ENCODE measurements at places on chromosomes 7 and 10.

GRCh38 chr10:287814-288213 lies 152.6 kb downstream of the ZMYND11 start:
- no peak for DNase-seq

GRCh38 chr10:83153714-83154113 lies 985.6 kb upstream of the GHITM start:
- no peak for DNase-seq

- DNase-seq: no peak
Measured at GRCh38 chr10:79136236-79137005, 67.7 kb downstream of the ZMIZ1 start.

DNA sequence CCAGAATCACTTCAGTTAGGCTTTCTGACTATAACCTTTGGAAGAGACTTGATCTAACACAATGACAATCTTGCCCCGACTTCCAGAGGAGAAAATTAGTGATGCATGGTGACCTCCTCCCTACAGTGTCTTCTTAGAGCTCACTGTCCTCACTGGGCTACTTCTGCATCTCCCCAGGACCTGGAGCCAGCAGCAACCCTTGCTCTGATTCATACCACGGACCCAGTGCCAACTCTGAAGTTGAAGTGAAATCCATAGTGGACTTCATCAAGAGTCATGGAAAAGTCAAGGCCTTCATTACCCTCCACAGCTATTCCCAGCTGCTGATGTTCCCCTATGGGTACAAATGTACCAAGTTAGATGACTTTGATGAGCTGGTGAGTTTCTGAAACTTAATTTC lies 12.6 kb downstream of the CPA2 start:
- no peak for DNase-seq

DNA sequence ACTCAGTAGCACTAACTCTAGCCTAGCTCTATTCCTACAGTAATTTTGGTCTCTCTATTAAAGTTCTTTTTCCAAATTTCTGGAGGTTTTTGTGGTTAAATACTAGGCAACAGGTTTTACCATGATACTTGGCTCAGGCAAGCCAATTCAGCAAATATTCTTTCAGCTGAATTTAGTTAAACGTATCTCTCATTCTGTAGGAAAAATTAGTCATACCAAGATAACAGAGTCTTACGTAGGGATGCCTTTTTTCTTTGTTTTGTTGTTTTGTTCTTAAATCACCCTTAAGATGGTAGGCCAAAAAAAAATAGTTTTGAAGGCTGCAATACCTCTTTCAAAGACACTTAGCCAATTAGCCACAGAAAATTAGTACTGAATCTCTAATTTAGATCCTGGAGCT lies 180.5 kb downstream of the MAGI2 start:
- no peak for DNase-seq
